Calu3 (cell line): ENCODE measurements at places on chromosomes 12 and 14.

DNA sequence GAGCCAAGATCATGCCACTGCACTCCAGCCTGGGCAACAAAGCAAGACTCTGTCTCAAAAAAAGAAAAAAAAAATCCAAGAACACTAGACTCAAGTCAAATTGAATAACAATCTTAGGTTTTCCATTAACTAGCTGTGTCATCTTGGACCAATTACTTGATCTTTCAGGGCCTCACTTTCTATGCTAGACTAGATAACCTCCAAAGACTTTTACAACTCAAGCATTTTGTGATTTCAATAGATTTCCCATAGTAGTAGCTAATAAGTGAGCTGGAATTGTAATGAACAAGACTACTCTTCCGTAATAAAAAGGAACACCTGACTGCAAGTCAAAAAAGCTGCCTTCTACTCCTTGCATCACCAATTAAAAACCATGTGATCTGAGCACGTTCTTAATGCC lies 127.0 kb upstream of the SSTR1 start:
- no peak for DNase-seq

DNA sequence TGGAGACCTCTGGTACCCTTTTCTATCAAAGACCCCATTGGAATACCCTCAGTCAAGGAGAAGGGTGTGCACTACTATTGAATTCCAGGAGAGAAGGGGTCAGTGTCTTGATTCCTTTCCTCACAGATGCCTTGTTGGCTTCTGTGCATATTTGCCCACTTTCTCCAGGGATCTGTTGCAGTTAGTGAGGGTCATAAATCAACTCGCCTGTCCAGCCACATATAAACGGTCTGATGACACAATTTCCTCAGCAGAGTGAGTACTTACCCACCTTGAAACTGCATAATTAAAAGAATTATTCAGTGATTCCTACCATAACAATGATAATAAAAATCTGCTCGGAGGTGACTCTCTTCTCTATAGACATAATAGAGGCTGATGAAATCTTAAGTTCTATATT lies 13.9 kb upstream of the DCD start:
- DNase-seq: no peak

GRCh38 chr12:49740930-49741881 lies at the start of gene TMBIM6:
TSS of gene TMBIM6 (plus strand) at chr12:49741557. CDS start at chr12:49752494, 10,937 bp downstream.
- peak; percentile 95 for DNase-seq

- DNase-seq: no peak
Observed at GRCh38 chr12:66965621-66966020, 286.7 kb upstream of the GRIP1 start.

- no peak for DNase-seq
Observed at GRCh38 chr12:131917711-131918306, 11.3 kb upstream of the PUS1 start.

DNA sequence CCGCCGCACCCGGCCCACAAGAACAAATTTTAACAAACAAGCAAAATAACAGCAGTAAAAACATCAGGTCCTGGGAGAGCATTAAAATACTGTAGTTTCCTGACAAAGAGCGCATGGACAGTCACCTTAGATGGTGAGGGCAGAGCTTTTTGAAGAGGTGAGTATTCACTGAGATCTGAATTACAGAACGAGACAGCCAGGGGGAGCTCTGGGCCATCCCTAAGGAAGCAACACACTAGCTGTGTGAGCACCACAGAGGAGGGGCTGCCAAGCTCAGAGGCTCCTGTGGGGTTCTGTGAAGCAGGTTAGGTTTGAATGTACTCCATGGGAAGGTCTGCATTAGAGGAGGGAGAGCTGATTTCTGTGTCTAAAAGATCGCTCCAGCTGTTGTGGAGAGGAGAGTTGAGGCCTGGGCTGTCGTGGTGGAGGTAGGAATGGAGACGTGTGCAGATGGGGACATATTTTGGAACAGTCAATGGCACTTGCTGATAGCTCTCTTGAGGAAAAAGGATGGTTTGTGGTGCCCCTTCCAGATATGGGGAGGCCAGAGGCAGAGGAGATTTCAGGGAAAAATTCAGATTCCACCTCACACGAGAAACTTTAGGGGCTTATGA lies 72.9 kb downstream of the TRAFD1 start:
- DNase-seq: peak; percentile 74

- DNase-seq: no peak
Observed at GRCh38 chr12:115574826-115575225, 702.7 kb downstream of the MED13L start.

DNA sequence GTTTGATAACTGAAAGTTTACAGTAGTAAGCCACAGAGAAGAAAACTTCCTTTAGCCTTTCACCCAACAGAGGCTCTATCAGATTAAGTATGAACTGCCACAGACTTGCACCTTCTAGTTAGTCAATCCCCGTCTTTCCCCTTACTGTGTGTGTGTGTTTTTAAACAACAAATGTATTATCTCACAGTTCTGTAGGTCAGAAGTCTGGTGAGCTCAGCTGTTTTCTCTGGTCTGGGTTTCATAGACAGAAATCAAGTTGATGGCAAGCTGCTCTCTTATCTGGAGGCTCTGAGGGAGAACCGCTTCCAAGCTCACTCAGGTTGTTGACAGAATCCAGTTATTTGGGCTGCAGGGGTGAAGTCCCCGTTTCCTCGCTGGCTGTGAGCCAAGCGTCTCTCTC lies 320.5 kb downstream of the PRKD1 start:
- DNase-seq: no peak

DNA sequence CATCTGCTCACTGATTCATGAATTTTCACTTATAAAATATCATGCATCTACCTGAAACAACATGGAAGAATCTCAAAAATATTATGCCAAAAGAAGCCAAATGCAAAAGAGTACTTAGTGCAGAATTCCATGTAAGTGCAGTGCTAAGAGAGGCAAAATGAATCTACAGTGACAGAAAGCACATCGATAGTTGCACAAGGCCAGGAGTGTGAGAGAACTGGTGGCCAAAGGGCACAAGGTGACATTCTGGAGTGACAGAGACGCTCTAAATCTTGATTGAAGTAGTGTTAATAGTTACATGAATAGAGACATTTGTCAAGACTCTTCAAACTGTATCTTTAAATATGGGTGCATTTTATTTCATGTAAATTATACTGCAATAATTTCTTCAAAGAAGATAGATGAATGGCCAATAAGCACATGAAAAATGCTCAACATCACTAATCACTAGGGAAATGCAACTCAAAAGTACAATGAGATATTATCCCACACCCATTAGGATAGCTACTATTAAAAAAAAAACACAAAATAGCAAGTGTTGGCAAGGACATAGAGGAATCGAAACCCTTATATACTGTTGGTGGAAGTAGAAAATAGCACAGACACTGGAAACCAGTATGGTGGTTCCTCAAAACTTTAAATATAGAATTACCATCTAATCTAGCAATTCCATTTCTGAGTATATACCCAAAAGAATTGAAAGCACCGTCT lies 71.7 kb upstream of the KICS2 start:
- DNase-seq: no peak
